ENCODE measurements at places on chromosomes 7 and 10.
A peak's percentile ranks its signal among the peaks of the same experiment; 100 is the strongest.

GRCh38 chr10:105538874-105539273, 897.8 kb downstream of the SORCS3 start:
- DNase-seq = no peak

GRCh38 chr10:78925800-78926319, 142.9 kb upstream of the ZMIZ1 start:
- DNase-seq = peak; percentile 92

DNA sequence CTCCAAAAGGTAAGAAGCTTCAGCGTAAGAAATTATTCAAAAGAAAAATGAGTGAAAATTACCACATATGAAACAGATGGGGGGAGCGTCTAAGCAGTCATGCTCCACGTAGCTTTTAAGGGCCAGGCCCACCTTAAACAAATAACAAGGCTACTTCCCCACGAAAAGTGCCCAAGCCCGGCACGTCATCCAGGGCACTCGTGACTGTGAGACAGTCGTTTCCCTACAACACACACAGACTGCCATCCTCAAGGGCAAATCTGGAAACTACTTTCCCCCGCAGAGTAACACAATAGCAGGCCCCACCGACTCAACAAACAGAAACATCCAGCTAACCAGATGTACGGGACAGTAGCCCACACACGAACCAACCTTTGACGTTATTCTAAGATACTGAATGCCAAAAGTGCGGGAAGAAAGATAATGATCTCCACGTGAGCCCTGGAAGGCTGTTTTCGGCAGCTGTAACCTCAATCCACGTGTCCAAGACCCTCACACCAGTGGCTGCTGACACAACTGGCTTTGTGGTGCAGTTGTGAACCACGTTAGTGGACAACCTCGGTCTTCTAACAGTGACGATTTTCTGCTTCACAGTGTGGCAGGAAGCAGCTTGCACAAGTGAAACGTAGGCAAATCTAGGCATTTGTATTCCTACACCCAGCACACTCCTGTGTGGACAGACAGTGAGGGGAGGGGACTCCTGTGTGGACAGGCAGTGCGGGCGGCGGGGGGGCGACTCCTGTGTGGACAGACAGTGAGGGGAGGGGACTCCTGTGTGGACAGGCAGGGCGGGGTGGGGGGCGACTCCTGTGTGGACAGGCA, 251.7 kb downstream of the ZMYND11 start:
- DNase-seq = no peak

DNA sequence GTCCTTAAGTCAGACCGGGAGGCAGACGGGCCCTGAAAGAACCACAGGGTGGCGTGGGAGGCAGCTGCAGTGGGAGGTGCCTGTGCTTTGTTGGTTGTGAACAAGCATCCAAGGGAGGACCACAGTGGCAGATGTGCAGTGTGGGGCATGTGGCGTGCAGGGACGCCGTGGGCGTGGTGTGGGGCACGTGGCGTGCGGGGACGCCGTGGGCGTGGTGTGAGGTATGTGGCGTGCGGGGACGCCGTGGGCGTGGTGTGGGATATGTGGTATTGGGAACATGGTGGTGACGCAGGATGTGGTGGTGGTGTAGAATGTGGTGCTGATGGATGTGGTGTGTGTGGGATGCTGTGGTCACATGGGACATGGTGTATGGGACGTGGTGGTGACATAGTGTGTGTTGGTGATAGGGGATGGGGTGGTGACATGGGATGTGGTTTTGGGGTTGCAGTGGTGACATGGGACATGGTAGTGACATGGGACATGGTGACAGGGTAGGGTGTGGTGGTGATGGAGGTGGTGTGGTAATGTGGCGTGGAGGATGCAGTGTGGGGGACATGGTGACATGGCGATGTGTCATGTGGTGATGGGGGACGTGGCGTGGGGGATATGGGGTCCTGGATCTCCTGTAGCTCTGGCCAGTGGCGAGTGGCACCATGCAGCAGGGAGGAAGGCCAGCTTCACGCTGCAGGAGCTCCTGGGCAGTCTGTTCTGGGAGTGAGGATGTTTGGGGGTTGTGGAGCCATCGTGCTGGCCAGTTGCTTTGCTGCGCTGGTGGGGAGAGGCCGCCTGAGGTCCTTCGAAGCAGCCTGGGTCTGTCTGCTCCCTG, 78.8 kb downstream of the INPP5A start:
- DNase-seq = no peak

DNA sequence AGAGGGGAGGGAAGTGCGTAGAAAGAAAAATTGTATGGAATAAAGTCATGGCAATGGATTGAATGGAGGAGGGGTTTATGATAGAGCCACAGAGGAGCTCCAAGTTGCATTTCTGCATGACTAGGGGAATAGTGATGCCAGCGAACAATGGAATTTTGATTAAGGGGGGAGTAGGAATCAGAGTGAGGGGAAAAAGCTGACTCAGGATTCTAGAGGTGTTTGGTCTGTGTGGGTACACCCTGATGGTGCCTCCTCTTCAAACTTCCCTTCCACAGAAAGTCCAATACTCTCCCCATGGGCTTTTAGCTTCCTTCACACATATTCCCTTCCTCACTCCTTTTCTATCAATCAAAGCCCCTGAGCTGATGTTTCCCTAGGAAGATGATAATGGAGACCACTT, 1.8 kb upstream of the KEL start:
- DNase-seq = no peak

- peak; percentile 72 for DNase-seq
Observed at GRCh38 chr10:31353574-31353973, 34.6 kb downstream of the ZEB1 start.

DNA sequence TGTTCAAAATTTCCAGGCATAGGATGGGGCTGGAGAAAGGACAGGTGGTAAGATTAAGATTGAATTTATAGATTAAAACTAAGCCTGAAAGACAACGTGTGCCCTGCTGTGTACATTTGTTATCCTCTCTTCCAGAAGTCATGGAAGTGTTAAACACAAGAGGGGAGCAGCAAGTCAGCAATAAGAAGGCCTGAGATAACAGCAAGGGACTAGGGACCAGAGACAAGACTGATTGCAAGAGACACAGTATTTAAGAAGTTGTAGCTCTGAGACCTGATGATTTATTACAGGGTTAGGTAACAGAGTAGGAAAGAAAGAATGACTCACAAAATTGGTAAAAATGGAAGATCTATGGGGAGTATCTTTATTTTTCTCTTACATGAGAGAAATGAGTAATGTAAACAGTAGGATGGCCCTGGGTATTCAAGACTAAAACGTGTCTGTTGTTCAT, 55.7 kb upstream of the COL1A2 start:
- DNase-seq = peak; percentile 48

DNA sequence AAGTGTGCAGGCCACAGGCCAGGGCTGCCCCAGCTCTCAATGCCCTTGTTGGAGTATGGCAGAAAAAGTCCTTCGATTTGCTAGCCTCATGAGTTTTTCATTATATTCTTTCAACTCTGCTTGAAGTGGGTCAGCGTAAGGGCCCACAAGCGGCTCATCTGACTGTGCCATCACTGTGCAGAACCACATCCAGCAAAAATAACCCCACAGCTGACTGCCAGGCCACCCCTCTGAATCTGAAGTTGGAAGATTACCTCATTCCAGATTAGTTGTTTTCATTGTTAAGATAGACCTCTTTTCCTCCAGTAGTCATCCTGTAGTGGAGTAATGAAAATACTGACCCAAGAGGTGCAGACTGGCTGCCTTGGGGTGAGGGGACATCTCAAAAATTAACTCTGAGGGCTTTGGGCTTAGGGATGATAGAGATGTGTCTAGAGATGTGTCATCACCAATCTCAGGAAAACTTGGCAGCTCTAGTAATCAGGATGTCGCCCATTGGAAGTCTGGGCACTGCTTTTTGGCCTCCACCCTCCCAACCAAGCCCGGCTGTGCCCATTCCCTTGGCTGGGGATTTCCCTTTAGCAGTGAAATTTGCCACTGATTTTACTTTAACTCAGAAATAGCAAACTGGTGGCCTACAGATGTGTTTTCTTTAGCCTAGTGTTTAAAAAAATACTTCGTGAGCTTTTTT, 164.3 kb downstream of the LCOR start:
- no peak for DNase-seq

- DNase-seq = no peak
Observed at GRCh38 chr7:94067047-94067446, 62.9 kb upstream of the BET1 start.

- DNase-seq = no peak
Observed at GRCh38 chr10:51770709-51771108, 71.3 kb upstream of the CSTF2T start.
